ENCODE measurements at places on chromosomes 16 and 17.

- peaks cover 4% of the 10 kb centered on the region for H3K4me1 ChIP-seq
- DNase-seq = no peak
- H3K36me3 ChIP-seq = peaks cover 28% of the 10 kb centered on the region
Measured at GRCh38 chr17:31527606-31528005, 136.1 kb downstream of the RAB11FIP4 start.

GRCh38 chr17:71703701-71704100 is 417.1 kb upstream of the SOX9 start:
- no peak for DNase-seq
- H3K4me1 ChIP-seq = no peaks in the 10 kb centered on the region
- H3K4me3 ChIP-seq = no peak overlapping the region
- no peaks in the 10 kb centered on the region for H3K27me3 ChIP-seq

- H3K4me1 ChIP-seq = peaks cover 43% of the 10 kb centered on the region
- H3K4me3 ChIP-seq = peak overlapping the region; percentile 70
- no peaks in the 10 kb centered on the region for H3K27me3 ChIP-seq
- peak overlapping the region; percentile 82 for H3K27ac ChIP-seq
- DNase-seq = peak; percentile 79
Measured at GRCh38 chr17:77400445-77400870, 259.7 kb downstream of the SEC14L1 start.

DNA sequence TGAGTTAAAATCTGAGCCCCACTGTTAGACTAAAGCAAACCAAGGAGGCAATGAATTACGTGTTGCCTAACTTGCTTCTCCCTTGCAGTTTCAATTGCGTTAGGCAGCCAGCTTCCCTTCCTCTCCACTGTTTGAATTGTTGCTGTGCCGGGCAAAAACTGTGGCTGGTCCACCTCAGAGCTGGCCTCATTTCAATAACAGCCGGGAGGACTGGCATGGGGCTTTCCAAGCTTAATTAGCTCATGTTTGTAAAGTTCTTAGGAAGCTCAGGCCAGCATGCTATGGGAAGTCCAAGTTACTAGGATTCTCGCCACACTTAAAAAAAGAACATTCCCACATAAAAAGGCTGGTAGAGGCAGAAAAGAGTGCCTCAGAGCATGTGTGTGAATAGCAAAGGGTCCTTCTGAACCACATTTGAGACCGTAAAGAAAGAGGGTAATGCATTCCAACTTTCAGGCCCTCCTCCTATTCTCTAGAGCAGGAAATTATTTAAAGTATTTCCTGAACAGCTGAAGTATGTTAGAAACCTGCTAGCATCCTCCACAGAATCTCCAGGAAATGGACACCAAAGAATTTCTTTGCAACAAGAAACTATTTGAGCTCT is 79.0 kb upstream of the SMURF2 start:
- H3K4me3 ChIP-seq = no peak overlapping the region
- no peak overlapping the region for H3K27ac ChIP-seq
- no peaks in the 10 kb centered on the region for H3K36me3 ChIP-seq
- no peak for DNase-seq
- H3K4me1 ChIP-seq = peaks cover 7% of the 10 kb centered on the region
- no peaks in the 10 kb centered on the region for H3K27me3 ChIP-seq

DNA sequence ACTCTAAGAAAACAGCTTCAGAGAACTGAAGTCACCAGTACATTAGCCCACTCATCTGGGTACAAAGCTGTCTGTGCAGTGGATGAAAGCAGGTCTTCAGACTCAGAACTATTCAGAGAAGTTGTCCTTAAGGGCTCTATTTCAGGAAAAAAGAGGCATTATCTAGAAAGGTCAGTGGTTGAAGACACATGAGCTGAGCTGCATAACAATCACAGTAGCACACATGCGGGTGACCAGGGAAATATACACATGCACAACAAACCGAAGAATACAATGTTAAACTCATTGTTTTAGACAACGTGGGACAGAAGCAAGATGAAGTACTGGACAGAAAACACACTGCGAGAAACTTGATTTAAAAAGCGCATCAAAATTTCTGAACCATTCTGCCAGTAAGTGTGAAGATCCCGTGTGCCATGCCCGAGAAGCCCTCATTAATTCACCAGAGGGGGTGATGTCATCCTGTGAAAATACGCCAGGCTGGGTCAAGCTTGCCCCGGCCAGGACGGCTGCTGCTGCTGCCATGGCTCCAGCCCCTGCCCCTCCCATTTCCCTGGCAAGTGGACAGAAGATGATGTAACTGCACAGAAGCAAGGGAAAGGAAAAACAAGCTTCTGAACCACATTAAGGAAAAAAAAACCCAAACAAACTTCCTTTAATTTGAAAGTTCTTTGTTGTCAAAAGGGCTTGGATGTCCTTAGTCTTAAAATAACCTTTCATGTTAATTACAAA is 10.1 kb downstream of the DYNC1LI2 start:
- no peaks in the 10 kb centered on the region for H3K27me3 ChIP-seq
- H3K4me3 ChIP-seq = no peak overlapping the region
- no peak overlapping the region for H3K27ac ChIP-seq
- DNase-seq = no peak
- H3K4me1 ChIP-seq = peaks cover 10% of the 10 kb centered on the region

DNA sequence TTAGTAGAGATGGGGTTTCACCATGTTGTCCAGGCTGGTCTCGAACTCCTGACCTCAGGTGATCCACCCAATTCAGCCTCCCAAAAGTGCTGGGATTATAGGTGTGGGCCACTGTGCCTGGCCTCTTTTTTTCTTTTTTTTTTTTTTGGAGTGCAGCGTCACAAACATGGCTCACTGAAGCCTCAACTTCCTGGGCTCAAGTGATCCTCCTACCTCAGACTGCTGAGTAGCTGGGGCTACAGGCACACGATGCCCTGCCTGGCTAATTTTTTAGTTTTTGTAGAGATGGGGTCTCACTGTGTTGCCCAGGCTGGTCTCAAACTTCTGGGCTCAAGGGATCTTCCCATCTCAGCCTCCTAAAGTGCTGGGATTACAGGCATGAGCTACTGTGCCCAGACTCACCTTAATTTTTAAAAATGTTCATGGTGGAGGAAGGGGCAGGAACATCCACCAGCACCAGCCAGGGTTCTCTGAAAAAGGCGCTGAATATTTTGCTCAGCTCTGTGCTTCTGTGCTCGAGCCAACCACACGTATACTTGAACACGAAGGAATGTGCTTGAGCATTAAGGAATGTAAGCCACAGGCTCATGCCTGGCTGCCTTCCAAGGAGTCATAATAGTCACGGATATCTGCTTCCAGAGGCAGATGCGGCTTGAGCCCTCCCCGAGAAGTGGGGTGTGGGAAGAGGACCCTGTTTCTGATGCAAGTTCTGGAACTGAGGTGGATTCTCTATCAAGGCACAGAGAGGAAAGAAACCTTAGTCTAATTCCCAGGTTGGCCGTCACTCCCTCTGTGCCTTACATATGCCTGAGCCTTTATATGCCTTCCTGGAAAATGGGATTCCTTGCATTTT is 65.5 kb upstream of the CREBBP start:
- no peak overlapping the region for H3K4me3 ChIP-seq
- H3K27ac ChIP-seq = no peak overlapping the region
- peaks cover 2% of the 10 kb centered on the region for H3K4me1 ChIP-seq
- DNase-seq = no peak
- no peaks in the 10 kb centered on the region for H3K36me3 ChIP-seq

DNA sequence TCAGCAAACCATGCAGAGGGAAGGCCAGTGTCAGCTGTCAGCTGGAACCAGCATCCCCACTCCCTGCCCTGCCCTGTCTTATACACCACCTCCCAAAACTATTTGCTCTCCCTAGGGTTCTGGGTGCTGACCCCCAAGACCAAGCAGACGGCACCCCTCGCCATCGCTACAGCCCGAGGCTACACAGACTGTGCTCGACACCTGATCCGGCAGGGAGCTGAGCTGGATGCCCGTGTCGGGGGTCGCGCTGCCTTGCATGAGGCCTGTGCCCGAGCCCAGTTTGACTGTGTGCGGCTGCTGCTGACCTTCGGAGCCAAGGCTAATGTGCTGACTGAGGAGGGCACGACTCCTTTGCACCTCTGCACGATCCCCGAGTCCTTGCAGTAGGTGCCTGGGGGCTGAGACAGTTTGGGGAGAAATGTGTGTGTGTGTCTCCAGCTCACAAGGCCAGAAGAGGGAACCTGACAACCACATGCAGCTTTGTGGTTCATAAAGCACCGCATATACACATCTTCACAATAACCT is 1.5 kb downstream of the ASB16 start:
- H3K27me3 ChIP-seq = no peaks in the 10 kb centered on the region
- peaks cover 4% of the 10 kb centered on the region for H3K36me3 ChIP-seq
- peaks cover 13% of the 10 kb centered on the region for H3K4me1 ChIP-seq
- no peak overlapping the region for H3K27ac ChIP-seq
- no peak for DNase-seq
- H3K4me3 ChIP-seq = no peak overlapping the region

DNA sequence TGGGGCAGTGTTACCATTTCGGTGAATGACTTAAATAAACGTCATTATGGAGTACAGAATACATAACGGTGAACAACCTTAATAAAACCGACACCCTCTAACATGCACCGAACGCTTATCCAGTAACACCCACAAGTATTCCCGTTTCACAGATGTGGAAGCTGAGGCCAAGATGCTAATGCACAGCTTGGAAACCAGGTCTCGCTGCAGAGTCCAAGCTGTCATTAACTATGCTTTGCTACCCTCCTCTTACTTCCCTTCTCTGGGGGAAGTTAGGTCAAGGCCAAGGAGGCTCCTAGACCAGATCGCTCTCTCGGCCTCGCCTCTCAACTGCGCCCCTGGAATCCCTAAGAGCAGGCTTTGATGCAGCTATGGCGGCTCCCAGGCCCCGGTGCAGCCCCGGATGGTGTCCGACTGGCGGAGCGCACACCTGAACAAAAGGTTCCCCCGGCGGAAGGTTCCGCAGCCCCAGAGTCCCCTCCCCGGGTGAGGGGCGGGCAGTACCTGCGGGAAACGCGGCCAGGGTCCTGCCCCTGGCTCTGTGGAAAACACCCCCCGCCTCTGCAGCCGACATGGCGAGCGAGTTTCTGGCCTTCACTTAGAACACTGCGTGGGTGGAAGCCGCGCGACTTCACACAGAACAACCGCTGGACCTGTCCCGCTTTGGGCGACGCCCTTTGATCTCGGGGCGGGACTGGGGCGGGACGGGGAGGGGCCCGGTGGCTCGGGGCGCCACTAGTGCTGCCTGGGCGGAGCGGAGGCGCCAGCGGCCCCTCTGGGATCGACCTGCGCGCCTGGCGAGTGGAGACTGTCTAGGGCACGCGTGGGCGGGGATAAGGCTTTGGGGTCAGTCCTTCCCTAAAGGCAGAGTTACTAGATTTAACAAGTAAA is at the start of gene CPPED1:
Gene CPPED1 (minus strand): TSS at position 685 of the 891 bp plus-strand sequence. CDS start 111 bp downstream, at position 574.
- peak within 1 kb of the TSS; percentile 96 for H3K4me3 ChIP-seq
- peak; percentile 94 for DNase-seq
- H3K27ac ChIP-seq = peak within 1 kb of the TSS; percentile 89
- H3K4me1 ChIP-seq = peaks cover 25% of the 10 kb centered on the region
- H3K36me3 ChIP-seq = peaks cover 4% of the 10 kb centered on the region

- no peak overlapping the region for H3K4me3 ChIP-seq
- H3K36me3 ChIP-seq = no peaks in the 10 kb centered on the region
- peaks cover 8% of the 10 kb centered on the region for H3K27me3 ChIP-seq
- no peaks in the 10 kb centered on the region for H3K4me1 ChIP-seq
- no peak for DNase-seq
- no peak overlapping the region for H3K27ac ChIP-seq
Measured at GRCh38 chr16:19991614-19992013, 82.1 kb downstream of the GPR139 start.

GRCh38 chr17:27586203-27586721 is 44.7 kb upstream of the LGALS9 start:
- peaks cover 10% of the 10 kb centered on the region for H3K4me1 ChIP-seq
- peaks cover 15% of the 10 kb centered on the region for H3K36me3 ChIP-seq
- no peak overlapping the region for H3K4me3 ChIP-seq
- peak overlapping the region; percentile 74 for H3K27ac ChIP-seq
- DNase-seq = no peak
- H3K27me3 ChIP-seq = no peaks in the 10 kb centered on the region

DNA sequence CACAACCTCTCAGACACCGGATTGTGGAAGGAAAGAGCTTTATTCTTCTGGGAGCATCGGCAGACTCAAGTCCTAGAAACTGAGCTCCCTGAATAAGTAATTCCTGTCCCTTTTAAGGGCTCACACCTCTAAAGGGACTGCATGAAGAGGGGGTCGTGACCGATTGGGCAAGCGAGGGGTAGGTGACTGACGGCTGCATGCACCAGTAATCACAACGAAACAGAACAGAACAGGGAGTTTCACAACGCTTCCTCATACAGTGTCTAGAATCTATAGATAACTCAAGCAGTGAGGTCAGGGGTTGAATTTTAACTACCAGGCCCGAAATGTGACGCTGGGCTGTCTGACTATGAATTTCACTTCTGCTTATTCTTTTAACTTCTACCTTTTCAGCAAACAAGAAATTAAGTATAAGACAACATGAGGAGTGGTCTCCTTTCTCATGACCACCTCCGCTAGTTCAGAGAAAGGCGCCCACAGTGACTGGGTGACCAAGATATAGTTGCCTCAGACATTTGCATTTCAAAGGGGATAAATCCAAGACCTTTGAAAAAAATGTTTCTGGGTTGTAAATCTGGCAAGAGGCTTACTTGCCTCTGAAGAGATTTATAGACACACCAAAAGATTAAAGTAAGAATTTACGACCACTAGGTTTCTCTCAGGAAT is 88.4 kb upstream of the ATF7IP2 start:
- H3K27ac ChIP-seq = peak overlapping the region; percentile 100
- DNase-seq = peak; percentile 73
- peaks cover 6% of the 10 kb centered on the region for H3K36me3 ChIP-seq
- no peaks in the 10 kb centered on the region for H3K27me3 ChIP-seq

- no peaks in the 10 kb centered on the region for H3K27me3 ChIP-seq
- no peaks in the 10 kb centered on the region for H3K4me1 ChIP-seq
- DNase-seq = no peak
Measured at GRCh38 chr16:76114681-76115080, 162.5 kb upstream of the CNTNAP4 start.

- no peak for DNase-seq
- peaks cover 2% of the 10 kb centered on the region for H3K4me1 ChIP-seq
- H3K36me3 ChIP-seq = peaks cover 3% of the 10 kb centered on the region
- H3K27ac ChIP-seq = no peak overlapping the region
Measured at GRCh38 chr17:27600471-27600870, 30.5 kb upstream of the LGALS9 start.

GRCh38 chr17:63698381-63698885 is 1.5 kb downstream of the LIMD2 start:
- peak overlapping the region; percentile 96 for H3K4me3 ChIP-seq
- peak overlapping the region; percentile 94 for H3K27ac ChIP-seq
- no peaks in the 10 kb centered on the region for H3K27me3 ChIP-seq
- H3K36me3 ChIP-seq = peaks cover 8% of the 10 kb centered on the region
- peaks cover 55% of the 10 kb centered on the region for H3K4me1 ChIP-seq

GRCh38 chr17:76696763-76697701 is 13.7 kb downstream of the MXRA7 start:
- H3K27me3 ChIP-seq = peaks cover 5% of the 10 kb centered on the region
- peaks cover 1% of the 10 kb centered on the region for H3K36me3 ChIP-seq
- H3K4me3 ChIP-seq = peak overlapping the region; percentile 41
- peaks cover 17% of the 10 kb centered on the region for H3K4me1 ChIP-seq

GRCh38 chr16:56669005-56669839 is at the start of gene MT1H:
Gene MT1H, plus strand, starts transcription at chr16:56669814. Its CDS starts 71 bp downstream, at chr16:56669885.
- DNase-seq = no peak
- H3K27ac ChIP-seq = no peak within 1 kb of the TSS
- H3K36me3 ChIP-seq = no peaks in the 10 kb centered on the region
- peak within 1 kb of the TSS; percentile 8 for H3K4me3 ChIP-seq
- H3K4me1 ChIP-seq = peaks cover 15% of the 10 kb centered on the region

GRCh38 chr17:65498816-65499215 is 62.6 kb downstream of the AXIN2 start:
- H3K27ac ChIP-seq = no peak overlapping the region
- peaks cover 2% of the 10 kb centered on the region for H3K4me1 ChIP-seq
- DNase-seq = no peak
- H3K27me3 ChIP-seq = peaks cover 8% of the 10 kb centered on the region
- H3K36me3 ChIP-seq = no peaks in the 10 kb centered on the region

All from memory B cell (primary cell).